ENCODE measurements at places on chromosomes 3 and 15.
A peak's percentile ranks its signal among the peaks of the same experiment; 100 is the strongest.

DNA sequence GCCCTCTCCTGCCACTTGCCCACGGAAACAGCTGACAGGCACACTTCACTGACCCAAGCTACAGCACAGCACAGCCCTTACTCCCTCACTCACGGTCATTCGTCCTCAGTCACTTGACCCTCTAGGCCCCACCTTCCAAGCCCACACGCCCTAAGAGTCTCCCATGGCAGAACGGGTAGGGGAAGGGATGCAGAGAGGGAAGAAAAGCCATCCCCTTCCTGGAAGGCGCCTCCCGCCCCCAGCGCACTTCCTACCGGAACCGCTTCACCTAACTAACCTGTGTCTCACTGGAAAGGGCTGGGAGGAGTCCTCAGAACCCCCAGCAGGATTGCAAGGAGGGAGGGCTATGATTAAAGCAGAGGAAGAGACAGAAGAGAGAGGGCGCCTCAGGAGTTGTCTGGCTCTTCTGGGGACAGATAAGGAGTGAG, 22.9 kb downstream of the EPHB3 start:
- DNase-seq = no peak

- no peak for DNase-seq
Measured at GRCh38 chr3:100081986-100082692, 32.2 kb downstream of the FILIP1L start.

GRCh38 chr15:94231723-94232468, 535 bp downstream of the MCTP2 start:
- no peak for DNase-seq

GRCh38 chr3:106263011-106263410, 394.2 kb upstream of the CBLB start:
- DNase-seq = no peak

- no peak for DNase-seq
Measured at GRCh38 chr3:123859177-123859576, 25.0 kb downstream of the MYLK start.

- no peak for DNase-seq
Measured at GRCh38 chr3:128180436-128180835, 27.2 kb downstream of the EEFSEC start.

DNA sequence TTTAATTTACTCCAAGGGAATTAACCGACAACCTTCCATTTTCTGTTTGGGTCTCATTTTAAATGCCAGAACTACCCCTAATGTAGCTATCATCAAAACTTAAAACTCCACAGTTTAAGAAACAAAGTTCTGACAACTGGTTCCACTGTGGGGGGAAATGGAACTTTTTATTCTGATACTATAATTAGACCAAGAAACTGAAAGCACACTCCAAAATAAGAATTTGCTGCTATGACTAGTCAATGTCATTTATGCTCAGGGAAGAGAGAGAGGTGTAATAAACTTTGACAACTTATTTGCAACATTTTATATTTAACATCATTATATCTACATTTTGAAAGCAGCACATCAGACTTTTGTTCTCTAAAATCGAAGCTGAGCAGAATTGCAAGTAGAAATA, 169.2 kb downstream of the ANXA2 start:
- DNase-seq = no peak

DNA sequence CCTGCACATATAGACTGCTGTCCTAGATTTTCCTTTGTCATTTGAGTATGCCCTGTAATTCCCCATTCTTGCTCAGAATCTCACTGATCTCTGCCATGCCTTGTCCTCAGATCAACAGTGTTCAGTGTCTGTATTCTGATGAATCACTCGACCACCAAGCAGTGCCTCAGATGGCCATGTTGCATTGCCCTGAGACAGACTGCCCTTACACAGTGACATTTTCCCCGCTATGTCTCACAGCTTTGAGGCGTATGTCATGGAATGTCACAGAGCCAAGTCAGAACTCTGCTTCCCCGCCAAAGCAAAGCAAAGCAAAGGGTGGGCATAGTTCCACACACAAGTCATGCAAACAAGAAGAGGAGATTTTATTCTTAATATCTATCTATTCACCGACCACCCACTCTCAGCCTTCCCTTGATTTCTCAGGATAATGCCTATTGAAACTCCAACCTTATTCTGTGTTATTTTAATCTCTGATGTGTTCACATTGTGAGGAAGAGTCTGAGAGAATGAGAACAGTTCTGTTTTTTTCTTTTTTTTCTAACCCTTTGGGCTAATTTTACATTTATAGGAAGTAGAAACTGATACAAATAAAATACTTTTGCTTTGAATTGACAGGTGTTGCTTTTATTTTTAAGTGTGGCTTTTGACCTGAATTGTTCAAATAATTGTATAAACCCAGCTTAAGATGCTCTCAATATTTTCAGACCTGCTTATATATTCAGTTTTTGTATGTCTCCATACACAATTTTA, 16.9 kb upstream of the PSMD6 start:
- DNase-seq = no peak

DNA sequence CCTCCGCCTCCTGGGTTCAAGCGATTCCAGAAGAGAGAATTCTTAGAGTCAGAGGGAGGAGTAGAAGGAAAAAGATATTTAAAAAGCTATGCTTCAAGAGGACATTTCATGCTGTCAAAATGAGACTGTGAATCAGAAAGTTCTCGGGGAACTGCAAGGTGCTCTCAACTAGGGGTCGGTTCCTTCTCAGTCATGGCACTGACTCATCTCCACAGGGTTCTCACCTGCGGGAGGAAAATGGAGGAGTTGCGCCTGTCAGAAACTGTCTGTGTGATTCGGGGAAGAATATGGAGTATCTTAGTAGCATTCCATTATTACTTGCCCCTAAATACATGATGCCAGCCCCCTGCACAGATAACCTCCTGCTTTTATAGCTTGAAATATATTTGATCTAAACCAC, 47.4 kb downstream of the APH1B start:
- DNase-seq = no peak

- DNase-seq = no peak
Measured at GRCh38 chr3:50890688-50891344, 216.1 kb downstream of the DOCK3 start.

DNA sequence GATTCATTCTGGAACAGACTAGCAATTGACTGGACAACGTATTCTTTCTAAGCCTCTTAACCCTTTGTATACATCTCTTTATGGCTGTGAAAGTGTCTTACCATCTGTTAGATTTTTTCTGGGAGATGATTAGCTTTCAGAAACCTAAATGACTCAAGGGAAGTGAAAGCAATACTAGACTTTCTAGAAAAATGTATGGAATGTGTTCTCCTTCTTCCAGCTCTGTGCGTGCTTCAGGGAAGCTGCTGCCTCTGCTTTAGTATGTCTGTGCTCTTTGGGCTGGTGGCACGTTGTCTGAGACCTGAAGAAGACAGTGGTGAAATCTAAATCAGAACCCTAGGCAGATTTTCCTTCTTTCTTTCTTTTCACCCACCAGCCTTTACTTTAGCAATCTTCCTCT, 89.5 kb downstream of the ITPR1 start:
- DNase-seq = no peak

GRCh38 chr15:69760890-69761568, 308.4 kb downstream of the RPLP1 start:
- peak; percentile 94 for DNase-seq

- no peak for DNase-seq
Measured at GRCh38 chr3:60633644-60634043, 617.6 kb downstream of the FHIT start.

- DNase-seq = no peak
Measured at GRCh38 chr15:81882504-81882903, 163.3 kb downstream of the MEX3B start.

DNA sequence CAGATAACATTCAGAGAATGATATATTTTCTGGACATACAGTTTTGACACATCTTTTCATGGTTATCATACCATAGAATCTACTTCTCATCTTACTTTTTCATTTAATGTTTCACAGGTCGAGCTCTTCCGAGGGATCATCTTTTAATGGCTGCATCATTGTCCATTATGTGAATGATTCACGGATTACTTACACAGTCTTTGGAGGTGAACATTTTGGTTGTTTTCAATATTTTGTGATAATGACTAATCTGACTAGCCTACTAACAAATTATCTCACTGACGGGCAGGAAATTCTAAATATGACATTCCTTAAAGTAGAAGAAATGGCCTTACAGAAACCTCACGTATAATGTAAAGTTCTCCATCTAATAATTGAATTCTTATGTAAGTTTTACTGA, 209.1 kb upstream of the STRIT1 start:
- no peak for DNase-seq

GRCh38 chr3:9308298-9308990, 54.4 kb upstream of the THUMPD3 start:
- DNase-seq = no peak

DNA sequence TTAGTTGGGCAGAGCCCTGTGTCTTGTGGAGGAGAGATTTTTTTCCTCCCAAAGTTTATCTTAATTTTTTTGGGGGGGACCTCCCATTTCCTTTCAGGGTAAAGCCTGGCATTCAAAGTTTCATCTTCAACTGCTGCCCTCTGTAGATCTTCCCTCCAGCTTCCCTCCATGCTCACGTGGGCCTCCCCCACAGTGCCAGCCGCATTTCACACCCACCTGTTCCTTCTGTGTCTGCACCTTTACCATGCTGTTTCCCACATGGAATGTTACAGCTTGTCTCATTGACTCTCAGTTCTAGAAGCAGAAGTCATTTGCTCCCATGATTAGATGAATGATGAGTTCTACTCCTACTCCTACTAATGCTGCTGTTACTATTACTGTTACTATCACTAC, 6.5 kb downstream of the CELF6 start:
- no peak for DNase-seq

DNA sequence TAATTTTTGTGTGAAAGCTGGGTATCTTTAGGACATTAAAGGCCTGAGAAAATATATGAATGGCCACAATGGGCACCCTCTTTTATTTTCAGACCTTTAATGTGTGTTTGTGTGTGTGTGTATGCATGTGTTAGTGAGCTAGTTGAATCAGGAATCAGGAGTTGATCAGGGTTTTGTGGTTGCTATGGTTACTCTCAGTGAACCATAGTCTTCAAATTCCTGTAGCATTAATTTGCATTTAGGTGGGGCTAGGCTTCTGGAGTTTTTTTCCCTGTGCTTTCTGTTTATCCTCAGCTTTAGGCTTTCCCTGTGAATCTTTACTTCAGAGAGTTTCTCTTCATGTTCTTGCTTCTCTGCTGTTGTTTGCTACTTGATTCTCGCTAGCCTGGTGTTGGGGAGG, 122.0 kb upstream of the ONECUT1 start:
- DNase-seq = no peak

GRCh38 chr15:70465812-70466211, 297.5 kb downstream of the UACA start:
- no peak for DNase-seq

- DNase-seq = no peak
Measured at GRCh38 chr3:11609481-11609880, 34.2 kb downstream of the VGLL4 start.

DNA sequence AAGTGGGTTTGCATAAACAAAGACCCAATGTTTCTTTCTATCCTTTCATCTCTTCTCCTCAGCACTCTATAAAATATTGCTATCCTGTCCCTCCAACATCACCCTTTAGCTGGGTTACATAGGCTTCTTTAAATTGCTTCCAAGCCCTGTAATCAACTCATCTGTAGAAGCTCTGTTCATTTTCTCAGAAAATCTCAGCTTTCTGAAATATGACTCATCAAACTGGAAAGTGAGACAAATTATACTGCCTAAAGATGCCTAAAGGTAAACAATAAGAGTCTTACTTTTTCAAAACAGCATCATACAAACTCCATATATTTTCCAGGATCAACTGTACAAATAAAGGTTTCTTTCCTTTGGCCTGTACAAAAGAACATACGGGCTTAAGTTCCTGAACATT, 33.8 kb downstream of the EFL1 start:
- no peak for DNase-seq

DNA sequence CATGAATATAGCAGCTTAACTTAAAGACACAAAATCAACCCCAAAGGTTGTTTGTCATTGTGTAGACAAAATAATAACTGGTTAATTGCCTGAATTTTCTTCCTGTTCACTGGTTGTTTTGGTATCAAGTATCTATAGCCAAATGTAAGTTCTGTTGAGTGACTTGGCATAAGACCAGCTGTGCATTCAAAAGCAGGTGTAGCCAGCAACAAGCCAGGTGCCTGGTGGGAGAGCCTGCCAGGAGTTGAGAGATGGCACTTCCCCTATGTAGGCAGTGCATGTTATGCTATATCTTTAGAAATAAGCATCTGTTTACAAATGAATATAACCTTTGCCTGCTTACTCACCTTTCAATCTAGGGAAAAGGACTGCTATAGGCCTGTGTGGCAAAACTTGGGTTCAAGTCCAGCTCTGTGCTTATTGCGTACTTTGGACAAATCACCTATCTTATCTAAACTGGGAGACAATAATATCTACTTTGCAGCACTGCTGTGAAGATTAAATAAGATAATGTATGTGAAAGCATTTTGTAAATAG, 84.9 kb upstream of the TBL1XR1 start:
- DNase-seq = no peak

GRCh38 chr3:116912116-116912515, 202.5 kb downstream of the TUSC7 start:
- no peak for DNase-seq

GRCh38 chr3:179302111-179302510, 20.7 kb upstream of the ZNF639 start:
- DNase-seq = no peak

- DNase-seq = no peak
Measured at GRCh38 chr15:76169018-76169417, 109.2 kb downstream of the TMEM266 start.

GRCh38 chr3:37887062-37887461, 25.4 kb downstream of the CTDSPL start:
- DNase-seq = no peak

DNA sequence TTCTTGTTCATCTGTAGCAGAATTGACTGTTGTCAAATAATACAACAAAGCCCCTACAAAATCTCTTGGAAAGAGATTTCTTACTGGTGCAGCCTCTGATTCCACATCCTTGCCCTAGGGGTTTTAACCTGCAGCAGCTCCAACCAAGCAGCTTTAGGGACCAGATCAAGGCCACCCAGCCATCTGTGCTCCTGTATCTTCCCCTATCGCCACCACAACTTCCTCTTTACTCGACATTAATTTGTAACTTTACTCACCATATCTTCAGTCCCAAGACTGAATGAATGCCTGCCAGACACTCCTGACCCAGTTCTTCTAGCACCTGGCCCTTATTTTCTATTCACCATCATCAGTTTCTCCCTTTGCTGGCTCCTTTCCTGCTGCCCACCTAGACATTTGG, 156.6 kb upstream of the IL12A start:
- DNase-seq = no peak

DNA sequence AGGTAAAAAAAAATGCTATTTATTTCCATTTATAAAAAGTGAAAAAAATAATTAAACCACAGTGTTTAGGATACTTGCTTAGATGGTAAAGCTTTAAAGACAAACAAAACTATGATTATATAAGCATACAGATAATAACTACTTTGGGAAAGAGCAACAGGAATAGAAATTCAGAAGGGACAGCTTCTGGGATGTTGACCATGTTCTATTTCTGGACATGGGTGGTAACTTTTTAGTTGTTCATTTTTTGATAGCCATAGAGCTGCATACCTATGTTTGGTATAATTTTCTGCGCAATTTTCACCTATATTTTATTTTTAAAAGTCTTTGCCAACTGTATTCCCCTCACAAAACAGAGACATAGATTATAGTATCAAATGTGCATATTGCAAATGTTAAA, 572.0 kb upstream of the NR2F2 start:
- DNase-seq = no peak
